ENCODE measurements at places on chromosomes 16 and 17.

- DNase-seq, result no peak
Observed at GRCh38 chr17:1144162-1144561, 35.6 kb downstream of the ABR start.

- no peak for DNase-seq
Observed at GRCh38 chr16:47734987-47735594, 274.0 kb downstream of the PHKB start.

DNA sequence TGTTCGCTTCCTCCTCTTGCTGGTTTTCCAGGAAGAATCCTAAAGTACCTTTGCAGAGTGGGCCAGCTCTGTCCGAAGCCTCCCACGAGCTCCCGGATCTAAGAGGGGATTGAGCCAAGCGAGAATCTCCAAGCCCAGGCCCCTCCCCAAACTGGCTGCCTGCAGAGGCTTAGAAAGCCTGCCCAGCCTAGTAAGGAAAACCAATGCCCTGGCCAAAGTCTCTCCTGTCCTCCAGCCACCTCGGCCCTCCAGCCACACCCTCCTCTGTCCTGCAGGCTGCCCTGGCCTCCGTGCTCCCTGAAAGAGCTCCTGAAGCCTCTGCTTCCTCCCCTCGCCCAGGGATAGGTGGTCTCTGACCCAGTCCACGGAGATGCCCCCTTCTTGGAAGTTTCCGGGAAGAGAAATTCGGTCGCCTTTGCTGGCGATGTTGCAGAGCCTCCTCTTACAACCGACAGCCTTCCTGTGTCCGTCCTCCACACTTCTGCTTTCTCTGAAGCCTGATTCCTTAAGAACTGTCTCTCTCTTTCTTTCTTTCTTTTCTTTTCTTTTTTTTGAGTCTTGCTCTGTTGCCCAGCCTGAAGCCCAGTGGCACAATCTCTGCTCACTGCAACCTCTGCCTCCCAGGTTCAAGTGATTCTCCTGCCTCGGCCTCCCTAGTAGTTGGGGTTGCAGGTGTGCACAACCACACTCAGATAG lies 54.9 kb upstream of the TOB1 start:
- DNase-seq, result no peak

GRCh38 chr16:86768999-86769398 lies 190.7 kb downstream of the FOXL1 start:
- no peak for DNase-seq

DNA sequence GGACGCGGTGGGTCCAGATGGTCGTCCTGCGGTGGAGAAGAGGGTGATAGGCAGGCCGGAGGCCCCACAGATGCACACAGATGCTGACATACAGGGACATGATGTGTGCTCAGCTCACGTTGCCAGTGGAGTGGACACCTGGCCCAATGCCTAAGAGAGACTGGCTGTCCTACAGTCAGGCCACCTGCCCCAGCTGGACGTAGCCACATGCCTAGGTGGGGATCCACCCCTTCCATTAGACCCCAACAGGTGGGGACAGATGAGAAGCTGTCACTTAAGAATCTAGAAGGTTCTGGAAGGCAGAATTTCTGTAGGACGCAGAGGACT lies 117.6 kb upstream of the ZNF750 start:
- DNase-seq, result no peak

GRCh38 chr16:12009922-12010321 lies 33.4 kb downstream of the SNX29 start:
- no peak for DNase-seq

DNA sequence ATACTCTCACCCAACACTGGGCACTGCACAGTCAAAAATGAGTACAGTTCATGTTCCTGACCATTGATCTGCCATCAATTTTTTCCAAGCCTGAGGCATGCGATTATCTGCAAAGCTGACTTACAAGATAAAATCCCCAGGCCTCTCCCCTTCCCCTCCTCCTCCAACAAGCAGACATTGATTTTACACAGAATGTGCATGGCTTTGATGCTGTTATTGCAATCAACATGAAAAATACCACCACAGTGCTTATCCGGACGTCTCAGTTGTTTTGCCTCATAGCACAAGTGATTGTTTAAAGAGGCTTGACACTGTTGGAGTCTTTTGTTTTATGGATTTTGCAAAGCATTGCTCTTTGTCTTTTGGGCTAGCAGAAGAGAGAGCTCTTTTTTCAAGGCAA lies 163.8 kb downstream of the TOX3 start:
- no peak for DNase-seq

GRCh38 chr16:22188595-22189442 lies 17.3 kb upstream of the EEF2K start:
- peak; percentile 56 for DNase-seq

GRCh38 chr16:73066927-73067670 lies 19.2 kb upstream of the ZFHX3 start:
- no peak for DNase-seq

DNA sequence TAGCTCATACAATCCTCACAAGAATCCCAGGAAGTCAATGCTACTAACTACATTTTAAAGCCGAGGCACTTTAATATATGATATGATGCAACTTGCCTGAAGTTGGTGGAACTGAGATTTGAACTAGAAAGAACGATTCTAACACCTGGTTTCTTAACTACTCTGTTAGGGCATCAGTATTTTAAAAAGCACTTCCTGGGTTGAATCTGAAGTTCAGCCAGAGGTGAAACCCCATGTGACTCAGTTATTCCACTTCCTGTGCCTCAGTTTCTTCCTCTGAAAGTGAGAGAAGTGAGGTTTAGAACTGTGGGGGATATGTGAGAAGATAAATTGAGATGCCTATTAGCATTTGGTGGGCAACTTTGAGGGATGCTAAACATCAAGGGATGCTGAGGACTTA lies 129.4 kb upstream of the ANKFN1 start:
- no peak for DNase-seq

- no peak for DNase-seq
Observed at GRCh38 chr16:72876221-72876620, 171.7 kb downstream of the ZFHX3 start.

DNA sequence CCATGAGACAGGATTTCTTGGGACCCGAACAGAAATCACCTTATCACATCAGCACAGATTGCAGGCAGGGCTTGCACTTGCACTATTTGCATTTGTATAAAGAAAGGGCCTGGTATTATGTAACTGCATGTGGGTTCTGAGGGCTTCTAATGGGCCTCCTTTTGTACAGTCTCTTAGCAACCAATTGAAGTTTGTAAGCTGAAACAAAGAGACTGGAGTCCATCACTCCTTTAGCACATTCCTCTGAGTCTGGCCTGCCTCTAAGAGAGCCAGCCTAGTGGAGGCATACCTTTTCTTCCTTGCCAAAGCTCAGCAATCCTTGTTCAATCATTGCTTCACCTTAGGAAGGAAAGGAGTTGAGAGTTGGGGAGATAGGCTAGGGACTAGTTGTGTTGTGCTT lies 387.1 kb downstream of the XYLT1 start:
- no peak for DNase-seq

- peak; percentile 76 for DNase-seq
Observed at GRCh38 chr16:79601931-79602627, 1.5 kb upstream of the MAF start.

All from activated gamma-delta T cell treated with Interleukin-2 at 50 U/mL for 16 hours (primary cell).